Effector CD4-positive, alpha-beta T cell (primary cell): ENCODE measurements at places on chromosomes 3 and 15.

- no peak for DNase-seq
These were observed 60.1 kb upstream of the PCSK6 start for GRCh38 chr15:101549647-101550046.

DNA sequence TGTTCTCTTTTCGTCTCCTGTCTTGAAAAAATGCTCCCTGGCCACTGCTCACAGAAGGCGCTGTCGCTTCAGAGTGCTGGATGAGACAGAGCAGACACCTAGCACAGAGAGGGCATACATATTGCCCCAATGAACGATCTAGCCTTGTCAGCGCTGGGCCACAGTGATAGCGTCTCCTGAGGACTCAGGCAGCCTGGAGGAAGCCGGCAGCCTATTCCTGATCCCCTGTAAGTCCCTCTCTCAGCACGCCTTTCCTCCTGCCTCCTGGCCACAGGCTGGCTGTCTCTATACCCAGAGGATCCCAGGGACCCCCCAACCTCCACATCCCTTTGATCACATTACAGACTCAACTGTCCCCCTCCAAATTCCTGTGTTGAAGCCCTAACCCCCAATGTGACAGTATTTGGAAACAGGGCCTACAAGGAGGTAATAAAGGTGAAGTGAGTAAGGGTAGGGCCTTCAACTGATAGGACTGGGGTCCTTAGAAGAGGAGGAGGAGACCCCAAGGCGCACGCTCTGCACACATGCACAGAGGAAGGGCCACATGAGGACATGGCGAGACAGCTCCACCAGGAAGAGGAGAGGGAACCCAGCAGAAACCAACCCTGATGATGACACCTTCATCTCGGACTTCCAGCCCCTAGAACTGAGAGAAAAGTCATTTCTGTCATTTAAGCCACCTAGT lies 7.5 kb downstream of the PLA2G4F start:
- no peak for DNase-seq

DNA sequence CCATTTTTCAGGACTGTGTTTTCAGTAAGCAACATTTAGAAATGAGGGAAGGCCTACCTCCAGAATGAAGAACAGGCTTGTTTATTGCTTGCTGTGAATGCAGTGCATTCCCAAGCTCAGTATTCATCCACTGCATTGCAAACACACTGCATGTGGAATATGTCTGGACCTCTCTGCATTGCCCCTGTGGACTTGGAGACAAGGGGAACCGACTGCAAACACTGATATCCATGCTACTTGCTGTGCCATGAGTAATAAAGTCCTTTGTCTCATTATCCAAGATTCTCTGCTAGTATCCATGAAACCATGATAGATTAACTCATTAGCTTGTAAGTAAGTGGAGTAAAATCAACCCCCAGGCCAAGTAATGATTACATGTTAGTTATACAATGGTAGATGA lies 301.2 kb upstream of the NR2E3 start:
- DNase-seq: no peak

- DNase-seq: no peak
These were observed 94.9 kb downstream of the MEX3B start for GRCh38 chr15:81950841-81951414.

- no peak for DNase-seq
These were observed 74.7 kb downstream of the BTD start for GRCh38 chr3:15676259-15676658.

DNA sequence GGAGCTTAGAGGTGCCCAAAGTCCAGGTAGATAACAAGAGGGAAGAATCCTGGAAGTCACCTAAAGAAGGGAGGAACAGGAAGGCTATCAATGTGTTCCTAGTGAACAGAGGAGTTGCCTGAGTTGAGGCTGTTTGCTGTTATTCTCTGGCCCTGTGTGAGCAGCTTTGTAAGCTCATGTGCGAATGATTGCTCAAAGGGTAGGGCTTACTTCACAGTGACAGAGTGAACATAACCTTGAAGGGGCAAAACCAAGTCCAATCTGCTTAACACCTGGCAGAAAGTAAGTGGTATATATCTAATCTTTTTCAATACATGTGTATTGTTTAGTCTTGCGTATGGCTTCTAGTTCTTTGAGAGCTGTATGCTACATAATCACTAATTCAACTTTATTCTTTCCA lies 1153.6 kb downstream of the TUSC7 start:
- DNase-seq: no peak

- no peak for DNase-seq
These were observed 523.5 kb upstream of the BCHE start for GRCh38 chr3:166360720-166361119.

GRCh38 chr3:145182196-145182911 lies 978.6 kb downstream of the PLOD2 start:
- no peak for DNase-seq

GRCh38 chr15:94026458-94027304 lies 204.7 kb upstream of the MCTP2 start:
- no peak for DNase-seq
